ENCODE measurements at places on chromosomes 3 and 15.
A peak's percentile ranks its signal among the peaks of the same experiment; 100 is the strongest.

- DNase-seq, result peak; percentile 4
Observed at GRCh38 chr3:71022551-71023335, 560.8 kb downstream of the FOXP1 start.

- no peak for DNase-seq
Observed at GRCh38 chr3:88114878-88115549, 34.7 kb upstream of the C3orf38 start.

- no peak for DNase-seq
Observed at GRCh38 chr3:15491143-15491542, 30.4 kb downstream of the COLQ start.

GRCh38 chr3:196057760-196058331 is 24.0 kb downstream of the TFRC start:
- DNase-seq, result no peak

GRCh38 chr3:84128024-84128423 is 830.8 kb upstream of the CADM2 start:
- DNase-seq, result no peak
